ENCODE measurements at places on chromosomes 7 and 10.

- DNase-seq: no peak
These were observed 41.2 kb downstream of the TACR2 start for GRCh38 chr10:69375307-69376151.

- no peak for DNase-seq
These were observed 25.5 kb downstream of the VOPP1 start for GRCh38 chr7:55546814-55547213.

GRCh38 chr7:92695308-92696261, 105.4 kb upstream of the FAM133B start:
- no peak for DNase-seq

- no peak for DNase-seq
These were observed 26.1 kb downstream of the ABCB1 start for GRCh38 chr7:87574630-87575029.

DNA sequence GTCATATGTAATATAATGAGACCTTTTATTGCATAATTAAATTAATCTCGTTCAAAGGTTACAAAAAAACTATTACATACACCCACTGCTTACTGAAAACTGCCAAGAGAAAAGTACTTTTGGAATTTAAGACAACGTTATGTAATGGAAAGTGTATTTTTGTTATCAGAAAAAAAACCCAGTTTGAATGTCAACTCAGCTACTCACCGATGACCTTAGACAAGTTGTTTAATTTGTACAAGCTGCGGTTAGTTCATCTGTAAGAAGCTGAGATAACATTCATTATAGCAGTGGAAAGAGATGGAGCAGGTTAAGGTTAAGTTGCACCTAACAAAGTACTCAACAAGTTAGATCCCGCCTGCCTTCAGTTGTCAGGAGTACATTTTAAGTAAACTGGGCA, 1.1 kb downstream of the PSMA2 start:
- no peak for DNase-seq

GRCh38 chr7:137695942-137696341, 150.8 kb downstream of the DGKI start:
- DNase-seq: no peak

- DNase-seq: no peak
These were observed 660 bp upstream of the HHEX start for GRCh38 chr10:92688927-92689662.
